ENCODE measurements at places on chromosomes 6 and 20.

- no peak for DNase-seq
Measured at GRCh38 chr20:40956542-40957264, 71.9 kb upstream of the TOP1 start.

DNA sequence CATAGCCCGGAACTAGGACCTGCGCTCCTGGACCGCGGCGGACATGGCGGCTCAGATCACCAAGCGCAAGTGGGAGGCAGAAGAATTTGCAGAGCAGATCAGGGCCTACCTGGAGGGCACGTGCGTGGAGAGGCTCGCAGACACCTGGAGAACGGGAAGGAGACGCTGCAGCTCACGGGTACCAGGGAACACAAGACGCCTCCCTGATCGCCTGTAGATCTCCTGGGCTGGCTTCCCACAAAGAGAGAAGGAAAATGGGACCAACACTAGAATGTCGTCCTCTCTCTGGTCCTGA, 15.1 kb upstream of the HLA-A start:
- no peak for DNase-seq

DNA sequence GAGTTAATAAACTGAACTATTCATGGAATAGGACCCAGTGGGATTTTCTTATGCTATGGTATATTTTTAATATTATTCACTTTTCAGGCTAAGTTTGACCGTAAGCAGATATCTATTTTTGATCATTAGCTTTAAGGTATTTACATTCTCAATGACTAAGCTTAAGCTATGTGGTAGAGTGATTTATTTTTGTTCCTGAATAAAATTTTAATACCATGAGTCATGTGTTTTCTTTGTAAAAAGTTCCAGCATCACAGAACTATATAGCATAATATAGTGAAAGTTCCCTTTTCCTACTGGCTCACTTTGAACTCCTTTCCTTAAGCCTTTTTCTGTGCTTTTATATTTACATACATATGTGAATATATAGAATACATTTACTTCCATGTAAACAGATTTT, 75.8 kb downstream of the BCKDHB start:
- no peak for DNase-seq

DNA sequence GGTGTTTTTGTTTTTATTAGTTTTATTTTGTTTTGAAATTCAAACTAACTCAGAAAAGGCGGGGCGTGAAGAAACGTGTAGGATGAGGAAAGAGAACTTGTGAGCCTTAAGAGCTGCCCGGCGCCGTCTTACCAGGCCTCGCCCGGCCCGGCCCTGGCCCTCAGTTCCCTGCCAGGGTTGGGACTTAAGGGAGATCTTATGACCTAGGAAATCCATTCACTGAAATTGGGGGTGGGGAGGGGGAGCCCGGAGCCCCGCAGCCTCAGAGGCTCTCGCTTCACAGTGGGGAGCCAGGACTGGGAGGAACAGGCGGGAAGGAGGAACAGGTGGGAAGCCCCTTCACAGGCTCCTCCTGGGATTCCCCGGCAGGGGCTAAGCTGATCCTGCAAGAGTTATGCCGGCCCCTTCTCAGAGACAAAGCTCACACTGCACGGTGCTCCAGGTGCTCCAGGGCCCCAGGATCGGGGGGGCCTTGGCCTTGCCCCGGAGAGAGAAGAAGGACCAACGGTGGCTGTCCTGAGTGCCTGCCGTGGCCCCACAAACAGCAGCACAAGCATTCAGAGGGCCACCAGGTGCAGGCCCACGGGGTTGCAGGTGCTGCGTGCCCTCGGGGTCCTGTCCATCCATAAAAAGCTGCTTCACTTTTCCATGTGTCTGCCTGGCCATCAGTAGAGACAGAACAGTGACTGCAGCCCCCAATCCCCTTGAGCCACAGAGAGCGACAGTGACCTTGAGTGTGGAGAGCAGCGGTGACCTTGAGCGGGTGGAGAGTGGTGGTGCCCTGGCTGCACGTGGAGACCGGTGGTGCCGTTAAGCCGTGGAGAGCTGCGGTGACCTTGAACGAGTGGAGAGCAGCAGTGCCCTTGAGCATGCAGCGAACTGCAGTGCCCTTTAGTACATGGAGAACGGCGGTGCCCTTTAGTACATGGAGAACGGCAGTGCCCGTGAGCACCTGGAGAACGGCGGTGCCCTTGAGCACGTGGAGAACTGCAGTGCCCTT, 152.7 kb downstream of the DLL1 start:
- no peak for DNase-seq

GRCh38 chr6:131811500-131811899, 3.7 kb downstream of the ENPP1 start:
- DNase-seq: no peak

GRCh38 chr6:47524136-47524845, 46.7 kb downstream of the CD2AP start:
- no peak for DNase-seq

DNA sequence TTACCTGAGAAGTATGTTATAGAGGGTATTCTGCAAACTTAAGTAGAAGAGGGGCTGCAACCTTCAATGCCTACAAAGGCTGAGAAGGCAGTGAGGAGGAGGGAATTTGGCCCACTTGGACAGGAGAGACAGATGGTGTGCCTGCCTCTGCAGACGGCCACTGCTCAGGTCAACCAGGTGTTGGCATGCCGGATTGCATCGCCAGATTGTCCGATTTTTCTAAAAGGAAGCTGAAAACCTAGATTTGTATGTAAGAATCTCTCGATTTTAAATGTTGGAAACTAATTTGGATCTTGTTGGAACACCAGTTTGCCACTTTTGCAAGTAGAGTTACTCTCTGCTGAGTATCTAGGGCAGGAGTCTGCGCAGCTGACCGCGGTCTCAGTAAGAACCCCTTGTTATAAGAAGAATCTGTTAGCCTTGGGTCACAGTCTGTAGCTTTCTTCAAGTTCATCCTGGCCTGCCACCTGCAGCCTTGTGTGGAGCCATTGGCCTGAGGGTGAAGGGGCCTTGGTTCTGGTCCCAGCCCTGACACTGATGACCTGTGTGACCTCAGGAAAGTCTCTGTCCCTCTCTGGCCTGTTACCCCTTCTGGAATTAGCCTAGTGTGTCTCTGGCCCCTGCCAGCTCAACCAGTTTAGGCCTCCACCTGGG, 54.4 kb downstream of the TGM2 start:
- DNase-seq: no peak

GRCh38 chr6:30922447-30922852, 8.4 kb downstream of the VARS2 start:
- no peak for DNase-seq
